ENCODE measurements at places on chromosomes 2 and 18.

DNA sequence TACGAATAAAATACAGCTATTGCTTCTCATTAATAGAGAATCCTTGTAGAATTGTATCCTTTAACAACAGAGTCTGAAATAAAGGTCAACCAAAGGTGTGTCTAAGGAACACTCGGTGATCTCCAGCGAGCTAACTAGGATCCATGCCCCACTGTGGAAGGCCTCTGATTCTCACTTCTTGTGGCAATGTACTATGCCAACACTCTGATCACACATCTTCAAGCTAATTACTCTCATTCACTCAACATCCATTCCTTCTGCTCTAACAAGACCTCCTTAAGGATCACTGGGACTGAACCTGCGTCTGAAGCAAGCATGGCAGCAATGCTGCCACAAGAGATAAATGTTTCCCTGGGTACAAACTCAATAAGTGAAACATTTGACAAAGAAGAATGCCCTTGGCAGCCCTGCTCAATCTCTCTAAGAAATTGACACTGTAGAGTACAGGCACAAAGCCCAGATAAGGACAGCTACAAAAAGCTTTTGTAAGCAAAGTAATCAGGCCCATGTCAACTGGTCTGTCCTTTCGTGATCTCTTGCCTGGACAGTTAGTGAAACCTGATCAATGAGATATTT lies 74.6 kb upstream of the PARD3B start:
- ATAC-seq, result no peak

- no peak for ATAC-seq
These were observed 317.5 kb upstream of the RAB6C start for GRCh38 chr2:129661935-129662334.

GRCh38 chr2:187078297-187078696 lies 229.3 kb upstream of the ZSWIM2 start:
- ATAC-seq, result no peak

DNA sequence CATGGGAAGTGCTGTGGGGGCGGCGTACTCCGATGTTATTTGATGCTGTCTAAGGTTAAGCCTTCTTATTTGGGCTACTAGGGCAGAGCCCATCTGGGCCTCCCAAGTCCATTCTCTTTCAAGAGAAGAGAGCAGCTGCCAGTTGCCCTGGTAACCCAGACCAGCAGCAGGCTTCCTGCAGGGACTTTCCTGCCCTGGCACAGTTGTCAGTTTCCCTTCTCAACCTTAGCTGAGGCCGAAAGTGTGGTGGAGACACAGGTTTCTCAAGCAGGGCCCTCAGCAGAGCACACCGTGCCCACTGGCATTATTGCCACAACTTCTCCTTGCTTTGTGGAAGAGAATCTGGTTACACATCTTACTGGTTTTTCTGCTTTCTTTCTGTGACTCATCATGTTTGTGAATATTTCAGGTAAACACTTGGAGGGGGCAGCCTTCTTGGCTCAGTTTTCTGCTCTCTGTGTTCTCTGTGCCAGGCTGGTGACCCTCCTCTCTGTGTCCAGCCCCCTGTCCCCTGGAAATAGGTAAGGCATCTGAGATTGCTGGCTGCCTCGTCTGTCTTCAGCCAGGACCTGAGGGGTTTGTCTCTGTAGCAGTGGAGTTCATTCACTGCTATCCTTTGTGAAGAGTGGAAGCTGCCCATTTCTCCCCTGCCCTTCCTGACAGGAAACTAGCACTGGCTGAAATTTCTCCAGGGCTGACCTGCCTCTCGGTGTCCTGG lies 111.0 kb downstream of the B3GNT2 start:
- peak; percentile 62 for ATAC-seq

- ATAC-seq, result peak; percentile 13
These were observed 123.5 kb upstream of the MYCN start for GRCh38 chr2:15816674-15817406.

DNA sequence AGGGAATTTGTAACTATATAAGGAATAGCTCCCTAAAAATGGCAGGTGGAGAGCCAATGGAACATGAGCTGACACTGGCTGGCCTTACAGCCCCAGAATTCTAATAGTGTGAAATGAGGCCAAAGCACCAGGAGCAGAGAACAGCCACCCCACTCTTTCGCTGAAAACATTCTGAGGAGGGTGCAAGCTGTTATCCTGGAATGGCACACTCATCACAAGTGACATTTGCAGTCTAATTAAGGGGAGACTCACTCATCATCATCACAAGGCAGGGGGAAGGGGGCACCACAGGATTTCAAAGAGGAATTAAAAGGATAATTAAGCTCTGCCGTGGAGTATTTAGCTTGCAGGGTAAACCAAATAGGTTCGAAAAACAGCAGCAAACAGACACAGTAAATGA lies 94.3 kb downstream of the EDAR start:
- no peak for ATAC-seq

DNA sequence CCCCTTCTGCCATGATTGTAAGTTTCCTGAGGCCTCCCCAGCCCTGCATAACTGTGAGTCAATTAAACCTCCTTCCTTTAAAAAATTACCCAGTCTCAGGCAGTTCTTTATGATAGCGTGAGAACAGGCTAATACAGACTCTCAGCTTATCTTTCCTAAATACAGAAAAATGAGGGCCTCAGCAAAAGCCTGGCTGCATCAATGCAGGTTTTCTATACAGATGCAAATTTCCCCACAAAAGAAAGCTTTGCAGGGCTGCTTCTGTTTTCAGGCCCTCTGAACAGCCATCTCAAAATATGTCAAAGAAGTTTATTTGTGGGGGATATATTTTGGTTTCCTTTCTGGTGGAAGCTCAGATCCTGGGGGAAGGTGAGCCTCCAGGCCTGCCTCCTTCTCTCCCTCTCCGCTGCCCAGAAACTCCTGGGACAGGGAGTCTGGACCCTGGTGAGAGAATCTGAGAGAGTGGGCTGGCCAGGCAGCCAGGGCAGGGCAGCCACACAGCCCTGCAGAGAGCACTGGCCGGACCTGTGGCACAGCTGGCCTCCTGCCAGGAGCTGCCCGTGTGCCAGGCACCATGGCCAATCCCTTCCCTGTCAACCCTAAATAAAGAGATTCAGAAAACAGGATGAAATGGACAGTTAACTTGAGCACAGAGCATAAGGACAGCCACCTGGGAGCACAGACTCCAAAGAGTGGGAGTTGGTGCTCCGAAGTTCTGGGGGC lies 21.6 kb upstream of the AGXT start:
- no peak for ATAC-seq

GRCh38 chr18:77433076-77433475 lies 183.4 kb downstream of the GALR1 start:
- ATAC-seq, result no peak

GRCh38 chr18:73742957-73743356 lies 404.7 kb downstream of the FBXO15 start:
- ATAC-seq, result no peak

GRCh38 chr18:53322163-53322562 lies 902.3 kb downstream of the MBD2 start:
- ATAC-seq, result no peak

DNA sequence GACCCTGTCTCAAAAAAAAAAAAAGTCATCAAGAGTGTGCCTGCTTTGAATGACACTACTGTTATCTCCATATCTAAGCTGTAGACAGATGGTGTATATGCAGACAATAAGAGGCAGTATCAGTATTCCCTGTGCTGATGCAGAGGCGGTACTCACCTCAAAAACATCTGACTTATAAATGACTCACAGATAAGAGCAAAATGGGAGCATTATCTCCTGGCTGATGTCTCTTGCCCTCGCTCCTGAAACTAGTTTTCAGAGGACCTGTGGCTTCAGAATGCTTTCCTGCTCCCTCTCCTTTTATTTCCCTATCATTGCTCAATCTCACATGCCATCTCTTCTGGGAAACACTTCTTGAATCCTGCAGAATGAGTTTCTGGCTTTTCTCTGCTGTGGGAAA lies 289.6 kb downstream of the PTPRM start:
- ATAC-seq, result no peak

DNA sequence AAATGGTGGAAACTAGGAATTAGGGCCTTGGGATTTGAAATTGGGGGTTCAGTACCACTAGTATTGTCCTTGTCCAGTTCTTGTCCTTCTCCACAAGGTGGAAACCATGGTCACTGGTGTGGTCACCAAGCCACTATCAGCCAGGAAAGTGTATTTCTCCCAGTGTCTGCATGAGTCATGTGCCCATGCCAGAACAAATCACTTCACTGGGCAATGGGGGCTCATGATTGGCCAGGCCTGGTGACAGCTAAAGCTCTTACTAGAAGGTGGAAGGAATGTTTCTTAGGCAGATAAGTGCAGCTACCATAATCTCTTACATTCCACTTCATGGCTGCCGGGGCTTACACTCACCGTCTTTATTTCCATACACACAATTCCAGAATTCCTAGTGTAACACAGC lies 124.8 kb upstream of the TACR1 start:
- no peak for ATAC-seq

- no peak for ATAC-seq
These were observed 143.7 kb downstream of the MYO5B start for GRCh38 chr18:50051288-50051687.

DNA sequence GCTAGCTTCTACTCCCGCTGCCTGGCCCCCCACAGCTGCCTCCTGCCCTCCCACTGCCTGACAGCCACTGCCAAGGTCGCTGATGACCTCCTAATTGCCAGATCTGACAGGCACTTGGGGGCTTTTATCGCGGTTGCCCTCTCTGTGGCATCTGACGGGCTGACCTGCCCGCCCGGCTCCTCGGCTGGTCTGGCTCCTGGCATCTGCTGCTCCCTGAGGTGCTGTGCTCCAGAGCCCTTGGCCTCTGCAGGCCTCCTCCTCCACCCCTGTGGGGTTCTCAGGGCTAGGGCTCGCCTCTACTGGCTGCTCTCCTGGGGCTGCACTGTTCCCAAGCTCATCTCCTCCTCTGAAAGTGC lies 43.1 kb downstream of the INHBB start:
- no peak for ATAC-seq

DNA sequence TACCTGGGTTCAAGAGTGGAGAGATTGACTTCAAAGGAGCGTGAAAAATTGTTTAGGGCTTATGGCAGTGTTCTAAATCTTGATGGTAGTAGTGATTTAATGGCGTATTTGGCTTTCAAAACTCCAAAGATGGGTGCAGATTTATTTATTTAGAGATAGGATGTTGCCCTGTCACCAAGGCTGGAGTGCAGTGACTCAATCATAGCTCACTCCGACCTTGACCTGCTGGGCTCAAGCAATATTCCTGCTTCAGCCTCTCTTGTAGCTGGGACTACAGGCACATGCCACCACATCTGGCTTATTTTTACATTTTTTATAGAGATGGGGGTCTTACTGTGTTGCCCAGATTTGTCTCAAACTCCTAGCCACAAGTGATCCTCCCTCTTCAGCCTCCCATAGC lies 52.5 kb downstream of the FAM117B start:
- ATAC-seq, result no peak

DNA sequence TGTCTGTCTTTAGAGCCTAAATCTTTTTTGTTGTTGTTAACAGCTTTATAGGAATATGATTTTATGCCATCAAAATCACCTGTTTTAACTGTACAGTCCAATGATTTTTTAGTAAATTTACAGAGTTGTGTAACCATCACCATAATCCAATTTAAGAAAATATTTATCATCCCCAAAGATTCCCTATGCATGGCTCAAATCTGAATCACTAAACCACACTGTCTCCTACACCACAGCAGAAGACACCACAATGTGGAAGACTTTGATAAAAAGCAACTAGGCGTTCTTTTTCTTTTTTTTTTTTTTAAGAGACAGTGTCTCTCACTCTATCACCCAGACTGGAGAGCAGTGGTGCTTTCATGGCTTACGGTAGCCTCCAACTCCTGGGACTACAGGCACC lies 99.6 kb downstream of the TXNL1 start:
- no peak for ATAC-seq

GRCh38 chr2:54429054-54429453 lies 27.1 kb upstream of the SPTBN1 start:
- no peak for ATAC-seq

GRCh38 chr2:140855471-140855870 lies 1275.3 kb downstream of the LRP1B start:
- no peak for ATAC-seq

DNA sequence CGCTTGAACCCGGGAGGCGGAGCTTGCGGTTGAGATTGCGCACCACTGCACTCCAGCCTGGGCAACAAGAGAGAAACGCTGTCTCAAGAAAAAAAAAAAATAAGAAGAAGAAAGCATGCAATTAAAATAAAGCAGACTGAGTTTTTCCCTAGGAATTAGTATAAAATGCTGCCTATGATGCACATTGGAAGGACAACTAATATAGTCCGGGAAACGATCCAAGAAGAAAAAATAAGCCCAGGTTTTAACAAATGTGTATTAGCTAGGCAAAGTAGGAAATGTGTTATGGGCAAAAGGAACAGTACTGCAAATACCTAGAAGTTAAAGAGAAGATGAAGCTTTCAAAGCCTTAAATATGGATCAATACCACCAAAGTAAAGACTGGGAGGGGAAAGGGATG lies 64.0 kb downstream of the SPIRE1 start:
- ATAC-seq, result no peak

DNA sequence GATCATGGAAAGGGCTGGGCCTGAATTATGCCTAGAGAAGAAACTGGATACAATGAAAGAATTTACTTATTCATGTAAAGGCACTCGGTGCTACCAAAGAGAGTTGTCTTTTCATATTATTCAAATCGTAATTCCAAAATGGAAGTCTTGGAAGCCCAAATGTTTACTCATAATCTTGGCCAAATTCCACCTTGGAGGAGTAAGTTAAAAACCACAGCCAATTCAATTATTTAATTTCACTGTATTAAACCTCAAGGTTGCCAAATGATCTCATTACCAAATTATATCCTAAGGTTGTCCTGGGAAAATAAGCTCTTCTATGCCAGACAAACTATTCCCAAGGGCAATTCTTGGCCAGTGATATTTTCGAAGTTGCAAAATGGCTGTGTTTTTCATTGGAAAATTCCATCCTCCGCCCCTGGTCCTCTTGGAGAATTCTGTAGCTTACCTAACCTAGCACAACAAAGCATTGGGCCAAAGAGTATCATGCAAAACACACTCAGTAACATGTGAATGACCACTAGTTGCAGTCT lies 11.1 kb upstream of the VPS4B start:
- ATAC-seq, result no peak

DNA sequence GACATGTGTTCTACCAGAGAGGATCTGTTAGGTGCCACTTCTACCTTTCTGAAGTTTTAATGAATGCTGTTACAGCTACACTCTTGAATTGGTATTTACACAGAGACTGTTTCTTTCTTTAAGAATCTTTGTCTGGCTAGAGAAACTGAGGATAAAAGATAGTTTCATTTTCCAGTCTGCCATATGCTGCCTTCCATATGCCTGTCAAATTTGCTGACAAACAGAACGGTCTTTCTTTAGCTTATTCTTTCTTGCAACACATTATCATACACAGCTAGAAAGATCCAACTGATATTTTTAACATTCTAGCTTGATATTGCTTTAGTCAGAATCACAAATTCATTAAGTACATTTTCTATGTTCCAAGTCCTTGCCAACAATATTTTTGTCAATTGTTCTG lies 409.8 kb upstream of the CELF4 start:
- ATAC-seq, result no peak

Data from stimulated activated memory B cell treated with anti-CD40 and anti-IgM and Interleukin-4, amounts not matched to agents 10 μg/mL and 1 μg/mL and 100 μg/mL, for 72 hours (primary cell).